ENCODE measurements at places on chromosomes 1 and 21.

DNA sequence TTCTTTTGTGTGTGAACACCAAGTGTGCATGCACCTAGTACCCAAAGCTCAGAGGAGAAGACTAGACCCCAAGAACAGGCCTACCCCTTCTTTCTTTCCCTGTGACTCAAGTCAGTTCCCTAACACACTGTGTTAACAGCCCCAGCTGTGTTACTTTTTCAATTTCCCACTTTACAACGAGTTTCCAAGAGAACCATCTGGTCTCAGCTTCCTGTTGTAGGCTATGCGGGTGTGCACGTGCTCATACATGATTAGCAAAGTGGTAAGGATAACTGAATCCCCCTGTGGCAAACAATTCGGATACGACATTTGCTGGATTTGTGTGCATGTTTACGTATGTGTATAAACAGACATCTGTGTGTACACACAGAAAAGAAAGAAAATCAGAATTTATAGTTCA is 17.9 kb downstream of the IFNAR2 start:
- no peak for DNase-seq

GRCh38 chr1:33715195-33715811 is 148.6 kb upstream of the HMGB4 start:
- DNase-seq: no peak

GRCh38 chr1:61085983-61086644 is 3.8 kb downstream of the NFIA start:
- DNase-seq: no peak

DNA sequence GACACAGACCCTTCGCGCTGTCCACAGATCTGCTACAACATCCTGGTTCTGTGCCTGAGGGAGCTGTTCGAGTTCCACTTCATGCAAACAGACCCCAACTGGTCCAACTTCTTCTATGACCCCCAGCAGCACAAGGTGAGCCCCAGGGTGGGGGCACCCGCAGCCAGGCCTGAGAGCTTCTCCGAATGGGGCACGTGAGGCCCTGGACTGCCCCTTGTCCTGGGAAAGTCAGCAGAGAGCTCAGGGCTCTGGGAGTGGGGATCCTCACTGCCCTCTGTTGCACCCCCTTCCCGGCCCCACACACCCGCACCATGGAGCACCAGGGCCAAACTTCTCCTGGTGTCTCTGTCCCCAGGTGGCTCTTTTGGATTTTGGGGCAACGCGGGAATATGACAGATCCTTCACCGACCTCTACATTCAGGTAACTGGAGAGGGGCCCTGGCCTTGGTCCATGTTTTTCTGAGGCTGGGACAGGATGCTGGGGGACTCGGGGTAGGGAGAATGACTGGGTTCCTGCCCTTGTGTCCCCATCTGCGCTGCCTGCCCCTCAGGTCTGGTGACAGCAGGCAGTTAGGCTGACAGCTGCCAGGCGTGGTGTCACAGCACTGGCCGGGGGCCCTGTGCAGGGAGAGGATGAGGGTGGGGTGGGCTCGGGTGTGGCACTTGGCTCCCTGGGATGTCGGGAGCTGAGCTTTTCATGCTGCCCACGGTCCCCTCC is 44.6 kb downstream of the COQ8A start:
- DNase-seq: no peak

DNA sequence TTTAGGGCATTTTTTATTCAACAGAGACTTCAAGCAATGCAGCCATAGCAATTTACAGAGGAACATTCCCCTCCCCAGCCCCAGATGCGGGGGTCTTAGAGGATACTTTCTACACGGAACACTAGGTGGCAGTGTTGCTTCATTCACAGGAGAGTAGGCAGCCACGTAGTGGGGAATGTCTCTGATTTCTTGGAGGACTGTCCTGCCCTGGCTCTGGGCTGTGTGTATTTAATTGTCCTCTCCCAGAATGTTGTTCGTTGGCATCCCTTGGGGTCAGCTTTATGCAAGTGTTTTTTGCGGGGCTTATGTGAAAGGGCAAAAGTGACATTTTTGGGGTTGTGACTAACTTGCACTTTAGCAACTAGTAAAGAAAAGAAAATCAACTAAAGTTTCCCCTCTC is 96.9 kb downstream of the PAPPA2 start:
- DNase-seq: no peak

DNA sequence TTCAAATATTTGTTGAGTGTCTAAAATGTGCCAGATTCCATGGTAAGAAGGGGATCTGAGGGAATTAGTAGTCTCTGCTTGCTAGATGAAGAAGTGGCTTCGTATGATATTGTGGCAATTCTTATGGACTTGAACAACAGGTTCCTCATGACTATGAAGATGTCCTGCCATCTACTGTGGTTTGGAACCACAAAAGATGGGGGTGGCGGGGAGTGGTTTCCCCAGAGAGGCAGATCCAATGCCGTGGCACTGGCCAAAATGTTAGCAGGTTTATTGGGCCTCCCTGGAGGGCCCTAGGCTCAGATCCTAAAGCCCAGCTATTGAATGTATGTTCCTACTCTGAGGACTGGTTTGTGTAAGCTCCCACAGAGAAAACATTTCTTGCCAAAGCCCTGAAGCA is 120.8 kb downstream of the RGS2 start:
- no peak for DNase-seq

DNA sequence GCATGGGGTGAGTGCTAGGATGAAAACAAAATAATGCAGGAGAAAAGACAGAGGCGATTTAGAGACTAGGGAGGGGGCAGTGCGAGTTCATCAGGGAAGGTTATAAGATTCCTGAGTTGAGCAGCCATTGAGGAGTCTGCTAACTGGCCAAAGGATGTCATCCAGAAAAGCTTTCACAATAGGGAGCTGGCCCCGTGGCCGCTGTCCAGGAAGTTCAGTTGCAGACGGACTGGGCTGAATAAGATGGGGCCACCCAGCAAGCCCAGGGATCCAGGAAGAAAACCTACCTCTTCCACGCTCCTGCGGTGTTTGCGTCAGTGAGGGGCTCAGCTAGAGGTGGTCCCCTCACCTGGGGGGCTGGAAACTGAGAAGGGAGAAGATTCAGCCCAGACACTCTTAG is 4.0 kb upstream of the PKP1 start:
- no peak for DNase-seq

DNA sequence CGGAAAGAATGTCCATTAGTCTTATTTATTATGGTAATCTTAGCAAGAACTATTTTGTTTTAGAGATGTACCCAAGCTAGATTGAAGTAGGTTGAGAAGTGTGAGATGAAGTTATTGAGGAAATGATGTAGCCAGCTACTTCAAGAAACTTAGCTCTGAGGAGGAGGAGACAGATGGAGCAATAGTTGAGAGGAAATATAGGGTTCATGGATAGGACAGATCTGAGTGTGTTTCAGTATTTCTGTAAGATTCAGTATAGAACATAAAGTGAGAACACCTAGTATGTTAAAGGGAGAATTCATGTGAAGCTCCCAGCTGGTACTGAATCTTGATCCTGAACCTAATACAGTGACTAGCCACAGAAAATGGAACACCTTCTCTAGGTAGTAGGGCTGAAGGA is 28.9 kb downstream of the TSNAX start:
- no peak for DNase-seq

DNA sequence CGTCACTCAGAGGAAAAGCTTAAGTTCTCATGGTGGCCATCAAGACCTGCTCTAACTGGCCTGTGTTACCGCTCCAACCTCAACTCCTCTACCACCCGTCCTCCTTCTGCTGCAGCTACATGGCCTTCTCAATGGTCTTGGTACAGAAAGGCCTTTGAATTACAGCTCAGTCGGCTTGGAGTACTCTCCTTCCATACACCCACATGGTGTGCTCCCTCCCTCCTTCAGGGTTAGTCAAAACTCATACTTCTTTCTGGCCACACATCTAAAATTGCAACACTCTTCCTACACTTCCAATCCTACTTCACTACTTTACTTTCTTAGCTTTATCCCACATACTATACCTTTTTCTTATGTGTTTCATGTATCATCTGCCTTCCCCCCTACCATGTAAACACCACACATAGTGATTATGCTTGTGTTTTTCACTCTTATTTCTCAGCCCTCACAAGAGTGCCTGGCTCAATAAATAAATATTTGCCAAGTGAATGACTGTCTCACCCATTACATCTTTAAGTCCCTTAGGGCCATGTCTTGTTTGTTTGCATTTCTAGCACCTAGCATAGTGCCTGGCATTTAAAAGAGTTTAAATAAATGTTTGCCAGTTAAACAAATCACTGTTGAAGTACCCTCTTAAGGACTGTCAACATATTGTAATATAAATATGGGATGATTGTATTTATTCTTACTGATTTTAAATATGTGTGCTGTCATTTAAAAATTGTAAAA is 37.6 kb upstream of the HMCN1 start:
- DNase-seq: no peak

- no peak for DNase-seq
Observed at GRCh38 chr1:182742780-182743179, 46.8 kb upstream of the NPL start.

- DNase-seq: no peak
Observed at GRCh38 chr1:19384113-19384512, 72.0 kb downstream of the SLC66A1 start.

DNA sequence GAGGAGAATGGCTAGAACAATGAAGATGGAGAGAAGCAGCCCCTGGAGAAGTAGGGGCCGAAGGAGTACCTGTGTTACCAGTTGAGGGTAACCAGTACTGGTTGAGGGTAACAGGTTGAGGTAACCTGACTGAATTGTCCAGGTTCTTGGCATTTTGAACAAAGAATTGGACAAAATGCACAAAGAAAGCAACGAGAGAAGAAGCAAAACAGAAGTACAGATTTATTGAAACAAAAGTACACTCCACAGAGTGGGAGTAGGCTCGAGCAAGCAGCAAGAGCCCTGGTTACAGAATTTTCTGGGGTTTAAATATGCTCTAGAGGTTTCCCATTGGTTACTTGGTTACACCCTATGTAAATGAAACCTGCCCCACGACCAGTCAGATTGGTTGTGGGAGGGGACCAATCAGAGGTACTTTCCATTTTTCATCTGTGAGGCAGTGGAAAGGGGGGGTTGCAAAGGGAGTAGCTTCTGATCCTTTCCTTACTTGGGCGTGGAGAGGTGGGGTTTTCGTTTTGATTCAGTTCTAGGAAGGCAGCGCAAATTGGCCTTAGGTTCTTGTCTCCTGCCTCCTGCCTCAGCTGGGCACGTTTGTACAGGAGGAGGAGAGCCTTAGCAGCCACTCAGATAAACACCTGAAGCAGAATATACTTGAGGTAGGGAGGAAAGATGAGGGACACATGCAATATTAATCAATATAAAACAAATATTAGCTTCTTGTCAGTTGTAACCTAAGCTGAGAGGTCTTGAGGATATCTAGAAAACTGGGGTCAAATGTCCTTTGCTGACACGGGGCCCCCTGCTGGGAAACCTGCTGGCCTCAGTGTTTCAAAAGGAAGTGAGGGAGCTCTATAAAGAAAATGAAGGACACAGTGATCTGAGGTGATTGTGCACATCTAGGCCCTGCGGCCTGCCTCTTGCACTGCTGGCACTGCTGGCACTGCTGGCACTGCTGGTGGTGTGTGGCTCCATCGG is 14.3 kb upstream of the LSM10 start:
- DNase-seq: no peak

GRCh38 chr1:15833069-15833679 is 14.3 kb upstream of the SPEN start:
- no peak for DNase-seq

DNA sequence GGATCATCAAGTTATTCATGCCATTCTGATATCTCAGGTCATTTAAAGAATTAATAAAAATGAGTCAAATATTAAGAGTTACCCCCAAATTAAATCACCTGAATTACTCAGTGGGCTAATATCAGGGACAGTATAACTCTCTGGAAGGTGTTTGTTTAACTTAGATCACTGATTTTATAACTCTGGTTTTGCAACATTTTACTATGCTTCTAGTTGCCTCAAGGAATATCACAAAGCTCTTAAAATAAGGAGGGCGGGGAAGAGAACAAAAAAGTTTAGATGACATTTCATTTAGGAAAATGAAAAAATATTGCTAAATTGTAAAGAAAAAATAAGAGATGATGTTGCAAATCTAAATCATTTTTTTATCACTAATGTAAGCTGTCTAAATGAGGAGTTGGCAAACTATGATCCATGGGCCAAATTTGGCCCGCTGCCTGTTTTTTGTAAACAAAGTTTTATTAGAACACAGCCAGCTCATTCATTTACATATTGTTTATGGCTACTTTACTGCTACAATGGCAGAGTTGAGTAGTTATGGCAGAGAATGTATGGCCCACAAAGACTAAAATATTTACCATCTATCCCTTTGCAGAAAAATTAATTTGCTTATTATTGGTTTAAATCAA is 31.9 kb upstream of the SLC19A2 start:
- DNase-seq: no peak

DNA sequence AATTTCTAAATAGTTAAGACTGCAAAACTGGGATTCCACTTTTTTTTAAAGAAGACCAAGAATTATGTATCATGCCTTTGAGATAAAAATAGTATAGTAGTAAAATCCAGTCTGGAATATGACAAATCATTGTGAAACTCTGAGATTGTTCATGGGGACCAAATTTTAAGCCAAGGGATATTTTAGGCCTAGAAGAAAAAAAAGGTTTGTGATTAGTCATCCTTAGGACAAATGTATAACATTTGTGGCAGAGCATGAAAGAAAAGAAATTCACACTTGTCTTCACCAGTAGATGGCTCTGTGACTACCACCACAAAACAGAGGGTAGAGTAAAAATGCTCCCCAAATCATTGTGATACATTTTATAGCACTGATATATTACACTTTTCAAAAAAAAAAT is 226.1 kb downstream of the KCTD3 start:
- no peak for DNase-seq

- no peak for DNase-seq
Observed at GRCh38 chr1:241102664-241103063, 254.3 kb downstream of the RGS7 start.

GRCh38 chr1:210024996-210025395 is 87.0 kb downstream of the SYT14 start:
- DNase-seq: no peak

GRCh38 chr1:208997726-208998312 is 585.7 kb upstream of the CAMK1G start:
- DNase-seq: no peak

DNA sequence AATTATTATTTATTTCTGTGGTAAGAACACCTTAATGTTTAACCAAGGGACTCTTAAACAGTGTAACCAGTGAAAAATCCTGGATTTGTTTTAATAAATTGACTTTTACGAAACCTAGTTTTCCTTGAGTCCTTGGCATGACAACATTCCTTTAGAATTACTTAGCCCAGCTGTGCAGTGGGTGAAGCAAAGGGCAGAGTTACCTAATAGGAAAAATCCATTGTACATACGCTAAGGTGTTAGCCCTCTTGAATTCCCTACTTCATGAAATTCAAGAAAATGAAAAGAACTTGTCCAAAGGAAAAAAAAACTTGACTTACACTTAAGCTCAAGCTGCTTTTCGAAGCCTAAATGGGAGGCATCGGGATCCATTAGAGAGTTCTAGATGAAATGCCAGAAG is 852.0 kb upstream of the ADAMTS5 start:
- DNase-seq: no peak
